A549 treated with GW870086 at 1 μM for 4 hours (cell line): ENCODE measurements at places on chromosomes 6 and 20. TPM values are rescaled to one million over a fixed set of nuclear protein-coding genes. Genes with fewer than 3 reads are reported as not detected.

Gene GSTA2
- total RNA-seq: not detected in 5 replicates

Gene NNAT
- total RNA-seq: not detected in 5 replicates

Gene TREML1
- not detected in 5 replicates for total RNA-seq

Gene TNFAIP3
- total RNA-seq: 15.2 to 31.0 TPM (median 19.7 TPM) in 5 replicates

Gene GINS1
- 27.7 to 35.5 TPM (median 32.2 TPM) in 5 replicates for total RNA-seq

Gene PXMP4
- 4.9 to 6.8 TPM (median 5.4 TPM) in 5 replicates for total RNA-seq

Gene IMPG1
- total RNA-seq: not detected in 5 replicates

Gene OXT
- total RNA-seq: not detected in 5 replicates

Gene TSHZ2
- total RNA-seq: not detected in 5 replicates

Gene TIAM2
- 3.1 to 5.6 TPM (median 4.5 TPM) in 5 replicates for total RNA-seq

Gene SEC63
- 19.6 to 23.9 TPM (median 21.6 TPM) in 5 replicates for total RNA-seq

Gene PLAGL1
- 5.1 to 7.5 TPM (median 7.2 TPM) in 5 replicates for total RNA-seq

Gene PNPLA1
- not detected in 5 replicates for total RNA-seq

Gene LINC00237
- not detected in 5 replicates for total RNA-seq

Gene DYNLT2
- 0.44 to 0.68 TPM (median 0.57 TPM) in 5 replicates for total RNA-seq

Gene SLC35F1
- 0.03 to 0.06 TPM in 2 of 5 replicates, not detected in the others for total RNA-seq

Gene SLC25A27
- total RNA-seq: 0.44 to 1.3 TPM (median 0.47 TPM) in 5 replicates

Gene LPIN3
- 10.3 to 14.6 TPM (median 13.3 TPM) in 5 replicates for total RNA-seq
